ENCODE measurements at places on chromosomes 12 and 14.

DNA sequence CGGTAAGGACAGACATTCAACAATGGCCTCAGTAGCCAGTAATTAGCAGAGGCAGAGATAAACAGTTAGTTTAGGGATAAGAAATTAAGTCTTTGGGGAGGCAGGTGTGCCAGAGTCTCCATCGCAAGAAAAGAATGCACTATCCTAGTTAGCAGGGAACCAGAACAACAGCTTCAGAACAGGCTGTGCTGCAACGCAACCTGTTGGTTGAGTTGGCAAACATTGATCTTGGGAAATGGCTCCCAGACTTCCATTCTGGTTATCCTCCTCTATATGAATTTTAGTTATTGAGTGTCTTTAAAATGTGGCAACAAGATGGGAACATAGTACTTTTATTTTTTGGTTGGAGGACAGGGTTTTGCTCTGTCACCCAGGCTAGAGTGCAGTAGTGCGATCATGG, 12.3 kb upstream of the LEMD3 start:
- DNase-seq = no peak

- no peak for DNase-seq
Measured at GRCh38 chr12:48000878-48001504, 3.3 kb downstream of the COL2A1 start.

DNA sequence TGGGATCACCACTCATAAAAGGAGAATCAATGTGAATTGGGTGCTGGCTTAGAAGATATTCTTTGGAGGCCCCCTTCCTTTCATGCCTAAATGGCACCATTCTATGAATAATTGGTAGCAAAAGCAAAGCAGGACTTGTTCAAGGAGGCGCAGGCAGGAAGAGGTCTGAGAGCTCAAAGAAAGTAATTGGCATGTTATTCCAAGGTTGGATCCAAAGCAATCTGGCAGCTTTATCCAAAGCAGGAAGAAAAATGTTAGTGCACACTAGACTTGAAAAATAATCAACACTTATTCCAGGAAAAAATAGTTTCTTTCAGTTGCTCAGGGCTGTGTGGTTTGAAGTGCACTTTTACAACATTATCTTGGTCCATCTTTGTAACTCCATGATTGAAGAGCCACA, 326.4 kb downstream of the NUAK1 start:
- DNase-seq = no peak

DNA sequence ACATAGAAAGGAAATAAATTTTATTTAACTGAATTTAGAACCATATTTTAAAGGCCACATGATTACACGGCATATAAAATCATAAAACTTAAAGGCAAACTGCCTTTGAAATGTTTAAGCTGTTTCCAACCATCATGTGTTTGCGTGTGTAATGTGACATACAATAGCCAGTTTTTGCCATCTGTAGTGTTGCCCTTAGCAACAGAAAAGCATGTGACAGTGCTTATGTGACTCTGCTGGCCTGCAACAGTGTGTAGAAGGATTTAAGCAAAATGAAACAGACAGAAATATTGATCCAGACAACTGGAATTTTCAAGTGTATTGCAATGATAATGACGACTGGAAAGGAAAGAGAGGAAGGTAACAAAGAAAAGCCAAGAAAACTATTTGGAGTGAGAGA, 49.5 kb downstream of the TSPAN19 start:
- no peak for DNase-seq

GRCh38 chr12:95815632-95816212, 25.2 kb upstream of the NTN4 start:
- no peak for DNase-seq

DNA sequence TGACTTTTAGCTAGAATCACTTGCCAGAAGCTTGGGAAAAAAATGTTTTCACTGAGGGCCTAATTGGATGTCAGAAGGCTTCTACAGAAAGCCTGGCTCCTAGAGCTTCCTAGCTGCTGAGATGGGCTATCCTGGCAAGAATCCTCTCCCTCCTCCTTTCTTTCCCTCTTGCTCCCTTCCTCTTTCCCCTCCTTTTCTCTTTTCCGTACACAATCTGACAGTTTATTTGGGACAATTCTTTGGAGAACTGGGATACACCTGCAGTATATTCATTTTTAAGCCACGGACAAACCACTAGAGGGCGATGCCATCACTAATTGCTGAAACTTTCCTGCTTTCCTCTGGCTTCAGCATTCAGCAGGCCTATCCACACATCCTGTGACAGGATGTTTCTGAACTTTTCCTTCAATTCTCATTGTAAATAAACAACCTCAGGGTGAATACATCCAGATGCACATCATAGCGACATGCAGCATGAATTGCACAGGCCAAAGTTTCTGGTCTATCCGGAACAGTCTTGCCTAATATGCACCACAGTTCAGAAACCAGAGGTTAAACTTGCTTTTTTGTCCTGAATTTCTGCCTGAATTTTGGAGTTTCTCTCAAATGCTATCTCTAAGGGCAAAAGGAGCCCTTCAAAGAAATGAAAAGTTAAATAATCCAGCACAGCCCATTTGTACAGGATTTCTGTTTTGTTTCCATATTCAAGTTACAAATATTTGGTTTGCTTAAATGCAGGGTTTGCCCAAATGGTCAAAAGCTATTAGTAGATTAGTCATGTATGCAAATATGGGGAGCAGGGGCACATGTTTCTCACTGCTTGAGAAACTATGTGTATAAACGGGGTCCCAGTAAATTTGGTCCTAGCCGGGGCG, 142.8 kb downstream of the PAWR start:
- DNase-seq = peak; percentile 80

GRCh38 chr14:83470466-83470865, 1936.8 kb upstream of the SEL1L start:
- DNase-seq = no peak

DNA sequence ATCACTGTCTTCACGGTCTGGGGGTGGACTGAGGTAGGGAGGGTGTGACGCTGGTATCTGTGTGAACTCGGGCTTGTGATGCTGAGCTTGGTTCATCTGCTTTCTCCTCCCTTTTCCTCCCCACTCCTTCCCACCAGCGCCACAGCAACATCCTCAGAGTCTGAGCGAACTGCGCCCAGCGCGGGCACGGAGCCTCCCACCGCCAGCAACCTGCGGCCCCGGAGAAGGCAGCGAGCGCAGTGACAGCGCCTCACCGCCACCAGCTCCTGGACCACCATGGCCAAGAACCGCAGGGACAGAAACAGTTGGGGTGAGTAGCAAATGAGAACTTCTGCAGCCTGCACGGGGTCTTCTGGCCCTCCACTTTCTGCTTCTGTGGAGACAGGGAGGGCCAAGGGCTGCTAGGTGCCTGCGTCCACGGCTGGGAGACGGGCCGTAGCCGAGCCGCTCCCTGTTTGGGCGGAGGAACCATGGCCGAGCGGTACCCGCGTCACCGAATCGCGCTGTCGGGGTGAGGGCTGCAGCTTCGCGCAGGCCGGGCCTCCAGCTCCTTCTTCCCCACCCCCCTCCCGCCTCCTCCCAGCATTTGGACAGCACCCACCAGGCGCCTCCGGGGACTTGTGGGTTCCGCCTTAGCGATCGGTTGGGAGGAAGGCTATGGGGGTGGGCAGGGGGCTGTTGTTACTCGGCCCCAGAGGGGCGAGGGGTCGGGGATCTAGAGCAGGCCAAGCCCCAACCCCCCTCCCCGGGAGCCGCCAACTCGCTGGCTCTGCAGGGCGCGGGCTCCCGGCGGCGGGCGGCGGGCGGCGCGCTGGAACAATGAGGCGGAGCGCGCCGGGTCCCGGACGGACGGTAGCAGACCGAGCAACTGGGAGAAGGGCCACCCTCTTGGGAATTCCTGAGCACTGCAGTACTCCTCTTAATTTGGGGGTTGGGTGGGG, at the start of gene ATL1:
Gene ATL1 (plus strand): TSS at position 156 of the 941 bp plus-strand sequence. CDS start 121 bp downstream, at position 277.
- no peak for DNase-seq

GRCh38 chr12:89126712-89127111, 225.6 kb downstream of the DUSP6 start:
- no peak for DNase-seq

- DNase-seq = no peak
Measured at GRCh38 chr12:89250636-89251035, 101.7 kb downstream of the DUSP6 start.

- DNase-seq = no peak
Measured at GRCh38 chr12:54128416-54128815, 60.4 kb downstream of the SMUG1 start.

GRCh38 chr14:71212683-71213107, 305.4 kb downstream of the PCNX1 start:
- no peak for DNase-seq

GRCh38 chr12:41944216-41944615, 200.5 kb downstream of the GXYLT1 start:
- no peak for DNase-seq

DNA sequence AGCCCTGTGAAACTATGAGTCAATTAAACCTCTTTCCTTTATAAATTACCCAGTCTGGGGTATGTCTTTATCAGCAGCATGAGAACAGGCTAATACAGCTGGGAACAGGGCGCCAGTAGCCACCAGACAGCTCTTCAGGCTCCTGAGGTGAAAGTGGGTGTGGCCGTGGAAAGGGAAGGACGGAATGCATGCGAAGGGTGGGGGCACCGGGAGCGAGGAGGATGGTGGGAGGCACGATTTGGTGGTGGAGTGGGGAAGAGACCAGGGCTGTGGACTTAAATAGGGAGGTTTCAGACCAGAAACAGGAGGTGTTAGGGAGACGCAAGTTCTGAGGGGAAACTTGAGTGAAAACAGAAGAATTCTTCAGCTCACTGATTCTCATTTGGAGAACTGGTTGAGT, 44.1 kb upstream of the CHST11 start:
- DNase-seq = no peak

DNA sequence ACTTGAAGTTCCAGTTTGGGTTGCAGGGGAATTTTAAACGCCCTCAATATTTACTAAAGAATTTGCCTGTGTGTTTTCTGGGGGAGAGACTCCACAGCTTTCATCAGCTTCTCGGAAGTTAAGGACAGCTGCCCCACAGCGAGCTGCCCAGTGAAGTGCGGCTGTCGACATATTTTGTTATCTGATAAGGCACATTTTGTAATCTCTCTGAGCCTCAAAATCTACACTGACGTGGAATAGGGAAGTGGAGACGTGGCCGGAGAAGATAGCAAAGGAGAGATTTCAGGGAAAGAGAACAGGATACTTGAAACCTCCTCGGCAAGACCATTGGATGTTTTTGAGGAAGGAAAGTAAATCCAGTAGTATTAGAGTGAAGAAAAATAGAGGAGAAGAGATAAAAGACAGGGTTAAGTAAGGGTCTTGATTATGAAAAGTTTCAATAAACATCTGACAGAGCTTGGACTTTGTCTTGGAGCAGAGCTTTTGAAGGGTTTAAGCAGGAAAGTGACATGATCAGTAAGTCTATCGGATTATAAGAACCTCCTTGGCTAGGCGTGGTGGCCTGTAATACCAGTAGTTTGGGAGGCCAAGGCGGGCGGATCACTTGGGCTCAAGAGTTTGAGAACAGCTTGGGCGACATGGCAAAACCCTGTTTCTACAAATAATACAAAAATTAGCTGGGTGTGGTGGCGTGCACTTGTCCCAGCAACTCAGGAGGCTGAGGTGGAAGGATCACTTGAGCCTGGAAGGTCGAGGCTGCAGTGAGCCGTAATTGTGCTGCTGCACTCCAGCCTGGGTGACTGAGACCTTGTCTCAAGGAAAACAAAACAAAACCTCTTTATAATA, 1.1 kb downstream of the POLR3B start:
- DNase-seq = no peak

DNA sequence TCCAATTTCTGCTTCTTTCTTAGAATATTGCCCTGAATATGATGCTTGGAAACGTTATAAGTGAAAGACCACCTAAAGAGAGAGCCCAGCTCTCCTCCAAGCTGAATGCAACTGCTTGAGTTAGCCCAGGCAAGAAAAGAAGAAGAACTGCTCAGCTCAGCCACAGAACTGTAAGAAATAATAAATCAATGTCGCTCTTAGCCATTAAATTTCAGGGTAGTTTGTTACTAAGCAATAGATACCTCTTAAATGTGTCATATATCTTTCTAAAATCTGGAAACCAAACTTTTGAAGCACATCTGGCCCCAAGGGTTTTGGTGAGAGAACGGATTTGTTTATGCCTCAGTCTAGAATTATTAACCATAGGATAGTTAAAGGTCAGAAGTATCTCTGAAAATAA, 50.4 kb downstream of the SLC6A15 start:
- no peak for DNase-seq

- no peak for DNase-seq
Measured at GRCh38 chr12:38141239-38141638, 175.3 kb upstream of the ALG10B start.

GRCh38 chr14:64928239-64929013, 14.1 kb downstream of the GPX2 start:
- no peak for DNase-seq

All from Panc1 (cell line).